ENCODE measurements at places on chromosomes 4 and X.

- no peak for DNase-seq
Observed at GRCh38 chr4:110216129-110216528, 17.7 kb upstream of the ELOVL6 start.

GRCh38 chrX:43688586-43688985 is 32.5 kb downstream of the MAOA start:
- DNase-seq = no peak

DNA sequence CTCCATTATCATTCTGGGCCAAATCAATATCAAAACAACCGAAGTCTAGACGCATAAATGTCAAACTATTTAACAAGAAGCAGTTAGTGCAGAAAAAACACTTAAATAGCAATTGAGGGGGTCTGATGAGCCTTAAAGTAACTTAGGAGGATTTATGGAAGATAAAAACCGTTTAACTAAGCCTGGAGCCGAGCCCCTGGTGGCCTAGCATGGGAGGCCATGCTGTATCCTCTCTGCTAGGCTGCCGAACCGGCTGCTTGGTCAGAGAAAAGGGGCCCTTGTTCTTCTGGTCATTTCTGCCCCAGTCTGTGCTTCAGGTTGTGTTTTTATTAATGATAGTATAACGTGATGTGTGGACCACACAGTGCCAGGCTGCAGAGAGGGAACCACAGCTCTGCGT is 72.4 kb downstream of the CPZ start:
- DNase-seq = no peak

GRCh38 chr4:128288689-128289106 is 1.1 kb upstream of the PGRMC2 start:
- DNase-seq = no peak

GRCh38 chr4:55610381-55610780 is 18.3 kb upstream of the PDCL2 start:
- no peak for DNase-seq

DNA sequence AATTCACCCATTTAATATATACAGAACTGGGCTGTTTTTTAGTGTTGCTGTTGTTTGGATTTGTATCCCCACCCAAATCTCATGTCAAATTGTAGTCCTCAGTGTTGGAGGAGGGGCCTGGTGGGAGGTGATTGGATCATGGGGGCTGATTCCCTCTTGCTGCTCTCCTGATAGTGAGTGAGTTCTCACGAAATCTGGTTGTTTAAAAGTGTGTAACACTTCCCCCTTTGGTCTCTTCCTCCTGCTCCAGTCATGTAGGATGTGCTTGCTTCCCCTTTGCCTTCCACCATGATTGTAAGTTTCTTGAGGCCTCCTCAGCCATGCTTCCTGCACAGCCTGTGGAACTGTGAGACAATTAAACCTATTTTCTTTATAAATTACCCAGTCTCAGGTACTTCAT is 141.6 kb upstream of the AADAT start:
- DNase-seq = no peak

- no peak for DNase-seq
Observed at GRCh38 chr4:148834804-148835631, 392.8 kb upstream of the NR3C2 start.

DNA sequence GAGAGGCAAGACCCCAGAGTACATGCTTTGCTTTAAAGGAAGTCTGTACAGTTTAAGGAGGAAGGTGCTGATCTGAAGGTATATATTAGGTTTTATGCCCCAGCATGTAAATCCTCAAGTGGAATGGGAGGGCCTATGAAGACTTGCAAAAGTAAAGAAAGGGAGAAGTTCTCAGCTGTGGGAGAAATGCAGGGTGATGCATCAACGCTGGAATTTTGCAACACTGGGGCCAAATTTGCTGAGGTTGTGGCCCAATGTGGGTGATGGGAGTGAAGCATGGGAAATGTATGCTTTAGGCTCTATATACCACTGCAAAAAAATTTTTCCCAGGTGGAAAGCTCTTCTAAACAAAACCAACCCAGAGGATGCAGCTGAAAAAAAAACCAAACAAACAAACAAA is 33.8 kb upstream of the GPR174 start:
- DNase-seq = no peak

DNA sequence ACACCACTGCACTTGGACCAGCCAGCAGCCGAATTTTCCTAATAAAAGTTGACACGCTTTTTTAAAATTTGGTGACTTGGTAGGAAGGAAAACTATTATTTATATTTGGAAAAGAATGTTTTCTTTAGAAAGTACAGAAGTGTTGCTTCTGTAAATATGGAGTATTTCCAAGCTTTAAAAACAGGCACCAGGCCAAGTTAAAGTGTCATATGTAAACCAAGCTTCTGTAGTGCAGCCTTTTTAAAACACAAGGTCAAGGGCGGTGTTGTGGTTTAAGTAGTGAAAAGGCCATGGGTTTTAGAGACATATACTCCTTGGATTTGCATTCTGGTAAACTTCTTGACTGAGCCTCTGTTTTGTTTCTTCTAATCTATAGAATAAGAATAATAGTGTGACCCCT is 62.7 kb downstream of the TRIM2 start:
- no peak for DNase-seq

- no peak for DNase-seq
Observed at GRCh38 chrX:112766774-112767173, 73.9 kb downstream of the AMOT start.

- no peak for DNase-seq
Observed at GRCh38 chr4:3062471-3062870, 11.9 kb downstream of the HTT-AS start.

GRCh38 chr4:48180234-48180633 is 46.2 kb upstream of the TXK start:
- DNase-seq = no peak

DNA sequence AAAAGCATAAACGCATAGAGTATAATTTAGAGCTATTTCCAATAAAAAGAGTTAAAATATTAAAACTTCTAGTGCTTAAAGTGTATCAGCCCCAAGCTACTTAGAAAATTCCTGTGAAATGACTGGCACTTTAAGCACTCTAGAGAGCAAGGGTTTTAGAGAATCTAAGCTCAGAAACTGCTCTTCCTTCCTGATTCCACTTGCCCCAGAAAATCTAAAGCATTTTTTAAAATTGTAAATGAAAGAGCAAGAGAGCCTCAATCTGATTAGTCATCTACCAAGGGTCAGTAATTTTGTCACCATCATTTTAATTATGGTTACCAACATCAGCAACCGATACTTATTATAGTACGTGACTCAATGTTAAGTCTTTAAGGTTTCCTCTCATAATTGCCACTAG is 25.0 kb downstream of the CTPS2 start:
- no peak for DNase-seq

DNA sequence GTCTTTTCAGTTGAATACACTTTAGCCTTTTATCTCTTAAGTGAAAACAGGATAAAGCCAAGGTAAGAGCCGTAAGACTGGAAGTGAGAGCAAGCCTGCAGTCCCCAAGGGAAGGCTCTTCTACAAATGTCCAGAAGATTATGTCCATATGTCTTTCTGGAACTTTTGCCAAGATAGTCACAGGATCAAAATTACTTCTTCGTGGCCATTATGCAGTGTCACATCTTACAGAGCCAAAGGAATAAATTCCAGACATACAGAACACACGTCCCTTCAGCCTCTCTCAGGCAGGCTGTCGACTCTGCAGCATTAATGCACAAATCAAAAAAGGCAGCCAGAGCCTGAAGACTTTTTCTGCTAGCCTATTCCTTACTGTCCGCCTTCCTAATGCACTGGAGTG is 10.9 kb upstream of the GATB start:
- DNase-seq = no peak

DNA sequence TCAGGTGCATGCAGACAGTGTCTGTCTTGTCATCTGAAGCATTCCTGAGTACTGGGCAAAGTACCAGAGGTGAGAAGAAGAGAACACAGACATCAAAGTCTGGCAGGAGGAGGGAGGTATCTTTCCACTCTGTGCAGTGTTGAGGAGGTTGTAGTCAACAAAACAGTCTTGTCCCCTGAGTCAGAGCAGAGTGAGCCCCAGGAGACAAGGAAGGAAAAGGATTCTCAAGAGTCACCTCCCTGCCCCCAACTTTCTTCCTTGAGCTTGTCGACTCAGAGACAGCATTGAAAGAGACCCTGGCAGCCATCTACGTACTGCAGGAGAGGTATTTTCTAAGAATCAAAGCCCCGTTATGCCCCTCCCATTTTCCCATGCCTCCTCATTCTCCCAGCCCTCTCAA is 4.4 kb upstream of the SRPX start:
- DNase-seq = no peak

DNA sequence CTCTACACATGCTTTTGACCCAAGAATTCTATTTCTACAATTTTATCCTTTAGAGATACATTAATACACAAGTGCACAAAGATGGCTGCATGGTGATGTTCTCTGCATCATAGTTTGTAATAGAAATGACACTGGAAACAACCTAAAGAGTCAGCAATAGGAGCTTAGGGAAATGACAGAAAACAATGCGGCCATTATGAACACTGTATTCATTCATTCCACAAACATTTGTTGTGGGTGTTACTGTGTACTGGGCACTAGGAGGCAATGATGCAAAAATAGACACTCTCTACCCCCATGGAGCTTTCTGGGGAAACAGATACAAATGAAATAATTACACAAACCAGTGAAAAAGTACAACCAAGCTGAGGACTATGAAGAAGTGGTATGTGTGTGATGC is 32.0 kb downstream of the IDS start:
- no peak for DNase-seq

DNA sequence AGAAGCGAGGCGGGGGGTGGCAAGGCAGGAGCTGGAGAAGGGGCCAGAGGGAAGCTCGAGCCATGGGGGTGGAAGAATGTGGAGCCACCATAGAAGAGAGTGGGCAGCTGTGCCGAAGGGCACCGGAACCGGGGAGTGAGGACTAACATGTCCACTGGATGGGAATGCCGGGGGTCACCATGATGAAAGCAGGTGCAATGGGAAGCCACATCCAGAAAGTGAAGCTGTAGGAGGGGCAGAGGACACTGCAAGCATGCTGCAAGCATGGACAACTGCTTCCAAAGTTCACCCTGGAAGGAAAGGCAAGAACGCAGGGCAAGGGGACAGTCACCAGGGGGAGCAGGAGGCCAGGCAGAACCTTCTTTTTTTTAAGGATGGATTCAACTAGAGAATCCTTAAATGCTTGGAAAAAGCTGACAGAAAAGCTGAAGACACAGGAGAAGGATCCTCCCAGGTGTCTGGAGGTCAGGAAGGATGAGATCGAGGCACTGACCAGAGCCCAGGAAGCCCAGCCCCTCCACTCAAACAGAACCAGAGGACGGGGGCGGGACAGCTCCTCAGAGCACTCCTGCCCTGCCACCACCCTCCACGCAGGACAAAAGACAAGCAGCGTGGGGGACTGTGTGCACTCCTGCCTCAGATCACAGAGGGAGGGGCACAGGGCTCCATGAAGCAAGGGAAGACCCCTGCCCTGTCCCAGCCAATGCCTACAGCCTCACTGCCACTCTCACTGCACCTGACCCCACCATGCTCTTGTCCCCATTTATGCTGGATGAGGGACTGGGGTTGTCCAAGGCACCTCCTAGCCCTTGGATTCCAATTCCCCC is 169.2 kb downstream of the AFAP1 start:
- no peak for DNase-seq

DNA sequence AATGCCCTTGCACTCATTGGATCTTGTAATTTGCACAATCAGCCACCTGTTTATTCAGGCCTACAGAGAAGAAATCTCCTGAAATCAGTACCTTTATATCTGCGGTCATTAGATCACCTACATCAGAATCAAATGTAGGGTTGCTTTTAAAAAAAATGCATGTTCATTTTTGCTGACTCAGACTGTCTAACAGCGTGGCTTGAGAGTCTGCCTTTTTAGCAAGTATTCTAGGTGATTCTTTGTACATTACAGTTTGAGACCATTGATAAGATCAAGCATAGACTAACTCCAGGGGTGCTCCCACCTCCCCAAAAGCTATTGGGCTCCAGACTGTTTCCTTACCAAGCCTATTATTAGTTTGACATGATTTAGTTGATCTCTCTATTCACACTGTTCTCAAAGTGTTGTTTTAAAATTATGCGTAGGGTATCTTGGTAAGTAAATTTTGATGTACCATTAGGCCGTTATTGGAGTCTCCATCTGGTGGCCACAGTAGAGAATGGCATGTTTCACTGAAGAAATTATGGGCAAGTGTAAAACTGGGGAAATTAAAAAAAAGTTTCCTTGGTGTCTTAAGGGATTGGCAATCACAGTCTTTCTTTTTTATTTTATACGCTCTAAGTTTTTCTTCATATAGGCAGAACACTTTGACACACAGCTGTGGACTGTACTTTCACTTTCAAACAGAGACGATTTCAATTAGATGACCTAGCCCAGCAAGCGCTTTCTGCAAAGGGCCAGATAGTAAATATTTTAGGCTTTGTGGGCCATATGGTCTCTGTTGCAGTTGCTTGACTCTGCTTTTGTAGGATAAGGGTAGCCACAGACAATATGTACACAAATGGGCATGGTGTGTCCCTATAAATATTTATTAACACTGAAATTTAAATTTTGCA is 33.7 kb upstream of the MSL3 start:
- DNase-seq = no peak

DNA sequence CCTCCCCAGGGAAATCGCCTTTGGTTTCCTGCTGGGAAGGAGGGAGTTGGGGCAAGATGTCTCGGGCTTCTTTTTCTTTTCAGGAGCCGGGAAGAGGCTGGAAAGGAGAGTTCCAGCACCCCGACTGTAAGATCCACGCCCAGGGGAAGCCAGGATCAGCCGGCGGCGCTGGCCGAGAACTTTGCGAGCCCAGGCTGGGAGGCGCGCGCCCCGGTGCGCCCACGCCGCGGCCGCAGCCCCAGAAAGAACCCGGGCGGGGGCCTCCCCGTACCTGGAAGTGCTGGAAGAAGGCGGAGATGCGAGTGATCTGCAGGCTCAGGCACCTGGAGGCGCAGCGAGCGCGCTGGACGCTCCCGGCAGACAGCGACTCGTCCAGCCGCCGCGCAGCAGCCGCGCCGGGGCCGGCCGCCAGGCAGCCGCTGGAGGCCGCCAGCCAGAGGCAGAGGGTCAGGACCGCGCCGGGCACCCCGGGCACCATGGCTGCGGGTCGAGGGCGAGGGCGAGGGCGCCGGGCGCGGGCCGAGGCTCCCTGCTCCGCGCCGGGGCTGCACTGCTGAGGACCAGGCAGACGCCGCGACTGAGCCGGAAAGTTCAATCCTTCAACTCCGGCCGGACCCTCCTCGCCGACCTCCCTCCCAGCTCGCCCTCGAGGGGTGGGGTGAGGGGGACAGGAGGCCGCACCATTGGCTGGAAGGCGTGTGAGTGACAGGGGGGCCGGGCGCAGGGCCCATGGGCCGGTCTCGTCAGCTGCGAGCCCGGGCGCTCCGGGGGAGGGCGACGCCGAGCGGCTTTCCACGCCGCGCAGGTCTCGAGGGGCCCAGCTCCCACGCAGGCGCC is at the start of gene ANOS1:
Gene ANOS1, minus strand, starts transcription at position 579 of the 837 bp plus-strand sequence. Its CDS starts 101 bp downstream, at position 478.
- no peak for DNase-seq

DNA sequence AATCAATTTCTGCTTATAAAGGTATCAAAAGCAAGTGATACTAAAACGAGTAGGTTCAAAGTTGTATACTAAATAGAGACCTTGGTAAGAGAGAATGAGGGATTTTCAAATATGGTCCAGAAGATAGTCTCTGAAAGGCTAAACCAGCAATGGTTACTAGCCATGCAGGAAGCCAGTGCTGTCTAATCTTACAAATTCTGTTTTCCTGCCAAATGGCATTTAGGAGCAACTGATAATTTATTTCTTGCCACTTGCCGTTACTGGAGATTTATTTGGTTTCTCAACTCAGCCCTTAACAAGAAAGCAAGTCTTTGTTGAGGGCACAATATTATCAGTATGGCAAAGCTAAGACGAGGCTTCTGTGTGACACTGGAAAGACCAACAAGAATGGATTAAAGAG is 47.2 kb downstream of the MAP7D3 start:
- no peak for DNase-seq

Measured in GM12892 (cell line).